CD4-positive, alpha-beta T cell treated with Interleukin-1 beta for 1 hour (primary cell): ENCODE measurements at places on chromosomes 16 and 17.

GRCh38 chr16:87936375-87937230 is at the start of gene CA5A:
Gene CA5A, minus strand, starts transcription at chr16:87936529. Its CDS starts 79 bp downstream, at chr16:87936450.
- no peak for DNase-seq

DNA sequence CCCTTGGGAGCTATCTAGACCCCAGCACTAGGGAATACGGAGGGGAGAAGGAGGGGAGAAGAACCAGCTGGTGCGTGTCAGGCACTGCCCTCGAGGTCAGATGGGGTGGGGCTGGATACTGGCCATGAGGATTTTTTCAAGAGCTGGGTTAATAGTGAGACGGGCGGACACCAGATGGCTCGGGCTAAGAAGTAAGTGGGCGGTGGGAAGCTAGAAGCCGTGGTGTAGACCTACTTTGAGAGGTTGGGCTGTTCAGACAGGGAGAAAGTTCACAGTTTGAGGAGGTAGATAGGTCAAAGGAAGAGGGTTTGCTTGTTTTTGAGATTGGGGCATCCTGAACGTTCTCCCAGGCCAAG is 303.8 kb downstream of the SEC14L1 start:
- DNase-seq: no peak

DNA sequence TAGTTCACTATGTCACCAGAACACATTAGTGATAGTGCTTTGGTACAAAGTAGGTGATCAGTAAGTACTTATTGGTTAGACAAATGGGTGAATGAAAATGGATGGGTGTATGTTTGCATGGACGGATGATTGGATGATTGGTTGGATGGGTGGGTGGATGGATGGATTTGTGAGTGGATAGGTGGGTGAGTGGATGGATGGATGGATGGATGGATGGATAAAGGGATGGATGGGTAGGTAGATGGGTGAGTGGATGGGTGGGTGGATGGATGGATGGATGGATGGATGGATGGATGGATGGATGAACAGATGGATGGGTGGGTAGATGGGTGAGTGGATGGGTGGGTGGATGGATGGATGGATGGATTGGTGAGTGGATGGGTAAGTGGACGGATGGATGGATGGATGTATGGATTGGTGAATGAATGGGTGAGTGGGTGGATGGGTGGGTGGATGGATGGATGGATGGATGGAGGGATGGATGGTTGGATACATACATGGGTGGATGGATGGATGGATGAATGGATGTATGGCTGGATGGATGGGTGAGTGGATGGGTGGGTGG is 225.3 kb upstream of the GSE1 start:
- DNase-seq: no peak

GRCh38 chr16:50289950-50290764 is 23.8 kb downstream of the ADCY7 start:
- DNase-seq: no peak

DNA sequence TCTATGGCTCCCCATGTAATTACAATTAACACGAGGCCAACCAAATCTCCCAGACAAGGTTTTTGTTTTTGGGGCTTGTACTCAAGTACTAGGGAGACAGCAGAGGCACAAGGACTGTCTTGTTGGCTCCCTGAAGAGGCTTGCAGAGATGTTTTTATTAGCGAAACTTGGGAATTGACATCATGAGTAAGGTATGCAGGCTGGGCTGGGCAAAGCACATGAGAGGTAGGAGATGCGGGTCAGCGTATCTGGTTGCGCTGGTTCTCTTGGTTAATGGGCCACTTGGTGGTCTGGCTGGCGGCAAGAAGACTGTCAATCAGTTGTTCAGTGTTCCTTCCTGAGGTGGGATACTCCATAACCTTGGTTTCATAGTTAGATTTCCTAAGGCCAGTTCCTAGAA is 28.9 kb downstream of the LCMT1 start:
- DNase-seq: no peak
